ENCODE measurements at places on chromosomes 4 and X. TPM values are rescaled to one million over a fixed set of nuclear protein-coding genes. Genes with fewer than 3 reads are reported as not detected.

Gene ATP1B4
- not detected for total RNA-seq

Gene DHRSX
- total RNA-seq: 26.1 TPM

Gene CT45A2
- not detected for total RNA-seq

Gene GLRB
- not detected for total RNA-seq

Gene PFKFB1
- 0.25 TPM for total RNA-seq

Gene TECRL
- not detected for total RNA-seq

Gene SSX4B
- not detected for total RNA-seq

Gene RHOXF2
- total RNA-seq: not detected

Gene FGFBP1
- not detected for total RNA-seq

Gene LNX1
- total RNA-seq: not detected

Gene SLC25A14
- total RNA-seq: 10.5 TPM

Gene ESX1
- 0.11 TPM for total RNA-seq

Gene ADGRG2
- total RNA-seq: not detected

Gene DCAF8L2
- total RNA-seq: not detected

Gene SMR3B
- total RNA-seq: not detected

Gene RAB39B
- 8.3 TPM for total RNA-seq

Gene DUSP9
- 0.11 TPM for total RNA-seq

Gene ATP8A1
- total RNA-seq: 19.7 TPM

Gene HSPA4L
- total RNA-seq: 5.0 TPM

Gene ABCG2
- total RNA-seq: 0.89 TPM

Gene FAM90A26
- total RNA-seq: not detected

Gene NPY1R
- total RNA-seq: not detected

Gene AMER1
- 5.4 TPM for total RNA-seq

Gene SPANXA1
- not detected for total RNA-seq

Gene SSX4
- total RNA-seq: not detected

Gene TLR3
- not detected for total RNA-seq

Gene PLS3
- 3.1 TPM for total RNA-seq

Gene RAI2
- 0.16 TPM for total RNA-seq

Gene GUCY1B1
- 0.30 TPM for total RNA-seq

Gene CD99
- total RNA-seq: 290 TPM

Gene DCAF12L1
- not detected for total RNA-seq

Gene ZNF718
- 8.6 TPM for total RNA-seq

Gene SPP1
- total RNA-seq: 0.67 TPM

Gene USP17L27
- total RNA-seq: not detected

Gene SMIM10L2A
- 0.21 TPM for total RNA-seq

Gene GPR82
- 0.14 TPM for total RNA-seq
